ENCODE measurements at places on chromosomes 16 and 17.

DNA sequence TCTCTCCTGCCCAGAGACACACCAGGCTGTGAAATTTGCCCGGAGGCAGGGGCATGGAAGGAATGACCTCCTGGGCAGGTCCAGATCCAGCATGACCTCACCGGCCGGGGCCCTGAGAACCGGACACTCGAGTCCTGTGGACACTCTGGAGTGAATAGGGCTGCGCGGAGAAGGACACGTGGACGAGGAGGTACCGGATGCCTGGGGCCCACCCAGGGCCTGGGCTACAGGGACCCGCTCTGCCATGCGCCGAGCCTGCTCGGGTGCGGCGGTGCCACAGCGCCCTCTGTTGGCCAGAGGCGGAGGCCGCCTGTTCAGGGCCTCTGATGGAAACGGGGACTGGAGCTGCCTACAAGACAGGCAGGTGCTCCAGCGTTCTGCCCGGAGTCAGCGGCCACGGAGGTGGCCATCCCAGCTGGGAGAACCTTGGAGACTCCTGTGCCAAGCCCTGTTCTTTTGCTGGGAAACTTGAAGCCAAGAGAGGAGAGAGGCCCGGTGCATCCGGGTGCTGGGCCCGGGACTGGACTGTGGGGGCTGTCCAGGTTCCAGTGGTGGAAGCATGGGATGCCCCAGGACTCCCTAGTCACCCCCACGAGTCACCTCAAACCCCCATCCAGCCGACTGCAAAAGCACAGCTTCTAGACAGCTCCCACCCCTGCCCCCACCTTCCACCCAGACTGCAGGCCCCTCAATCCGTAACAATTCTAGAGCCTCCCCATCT, 19.3 kb upstream of the NXPH3 start:
- DNase-seq = peak; percentile 31

DNA sequence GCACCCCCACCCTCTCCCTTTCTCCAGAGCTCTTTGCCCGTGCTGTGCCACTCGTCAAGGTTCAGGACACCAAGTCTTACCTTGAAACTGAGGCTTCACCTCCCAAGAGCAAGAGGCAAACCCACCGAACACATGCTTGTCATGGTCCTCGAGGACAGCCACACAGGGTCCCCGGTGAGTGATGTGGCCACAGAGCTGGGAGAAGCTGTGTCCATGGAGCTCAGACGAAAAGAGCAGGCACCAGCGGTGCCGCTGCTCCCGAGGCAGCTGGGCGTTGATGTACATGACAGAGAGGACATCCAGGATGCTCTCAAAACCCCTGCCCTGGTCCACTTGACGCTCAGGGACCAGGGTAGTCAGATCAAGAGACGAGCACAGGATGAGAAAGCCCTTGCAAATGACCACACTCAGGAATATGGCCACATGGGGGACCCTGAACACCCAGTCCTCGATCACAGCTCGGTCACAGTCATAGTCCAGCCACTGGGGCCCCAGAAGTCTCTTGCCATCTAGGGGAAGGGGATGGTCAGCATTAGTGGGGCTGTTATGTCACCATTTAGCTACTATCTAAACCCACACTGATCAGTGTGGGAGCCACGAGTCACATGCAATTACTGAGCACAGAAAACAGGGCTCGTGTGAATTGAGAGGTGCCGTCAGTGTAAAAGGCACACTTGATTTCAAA, 17.8 kb downstream of the MEAK7 start:
- DNase-seq = no peak

GRCh38 chr17:35732806-35733136, 1.3 kb downstream of the RASL10B start:
- no peak for DNase-seq

DNA sequence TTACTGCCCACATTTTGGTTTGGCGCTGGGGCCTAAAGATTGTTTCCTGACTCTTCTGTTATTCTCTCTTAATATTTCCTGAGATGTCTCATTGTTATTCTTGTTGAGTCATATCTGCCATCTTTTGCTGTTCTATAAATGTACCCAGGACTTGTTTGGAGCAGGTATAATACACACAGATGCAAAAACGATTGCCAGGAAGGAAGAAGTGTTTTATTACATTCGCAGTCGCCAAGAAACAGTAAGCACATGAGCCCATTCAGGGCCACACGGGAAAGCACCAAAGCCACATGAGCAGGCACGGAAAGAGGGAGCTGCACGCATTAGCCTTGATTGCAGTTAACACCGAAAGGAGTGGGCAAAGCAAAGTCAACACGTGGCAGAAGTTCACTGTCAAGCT, 70.2 kb downstream of the ARHGAP44 start:
- DNase-seq = no peak

DNA sequence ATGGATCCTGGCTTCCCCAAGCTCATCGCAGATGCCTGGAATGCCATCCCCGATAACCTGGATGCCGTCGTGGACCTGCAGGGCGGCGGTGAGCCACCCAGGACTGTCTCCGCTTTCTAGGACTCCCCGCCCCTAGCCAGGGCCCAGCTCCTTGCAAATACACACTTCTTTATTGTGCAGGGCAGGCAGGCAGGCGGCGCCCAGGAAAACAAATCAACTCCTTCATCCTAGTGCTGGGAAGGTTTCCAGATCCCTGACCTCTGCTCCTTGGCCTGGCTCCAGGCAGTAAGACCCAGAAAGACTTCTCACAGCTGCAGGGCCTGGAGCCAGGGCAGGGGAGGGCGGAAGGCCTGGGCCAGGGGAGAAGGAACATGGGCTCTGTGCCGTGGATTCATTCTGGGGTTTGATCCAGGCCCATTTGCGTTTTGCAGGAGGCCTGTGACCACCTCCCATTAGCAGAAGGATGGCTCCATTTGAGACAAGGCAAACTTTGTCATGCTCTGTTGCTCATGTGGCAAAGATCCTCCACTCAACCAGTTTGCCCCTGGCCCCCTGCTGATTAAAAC, 6.0 kb upstream of the LPCAT2 start:
- DNase-seq = peak; percentile 91

- DNase-seq = no peak
These were observed 9.9 kb downstream of the CMTM2 start for GRCh38 chr16:66588981-66589713.

GRCh38 chr17:36602030-36602748, 806 bp downstream of the MRM1 start:
- DNase-seq = no peak

DNA sequence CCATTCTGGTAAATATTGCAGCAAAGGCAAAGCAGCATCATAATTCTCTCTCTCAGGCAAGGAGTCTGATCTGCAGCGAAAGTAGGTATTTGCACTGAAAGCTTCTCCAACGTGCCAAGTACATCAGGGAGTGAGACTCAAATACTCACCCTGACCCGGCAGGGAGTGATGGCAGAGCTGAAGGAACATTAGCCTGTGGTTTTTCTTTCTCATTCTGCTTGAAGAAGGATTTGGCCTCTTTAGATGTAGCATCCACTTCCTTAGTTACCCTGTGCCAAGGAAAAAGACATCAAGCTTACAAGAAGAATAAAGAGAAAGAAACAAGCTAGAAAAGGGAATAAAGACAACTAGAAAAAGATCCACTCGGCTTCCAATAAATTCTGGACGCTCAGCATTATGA, 38.4 kb downstream of the CFDP1 start:
- DNase-seq = peak; percentile 22

DNA sequence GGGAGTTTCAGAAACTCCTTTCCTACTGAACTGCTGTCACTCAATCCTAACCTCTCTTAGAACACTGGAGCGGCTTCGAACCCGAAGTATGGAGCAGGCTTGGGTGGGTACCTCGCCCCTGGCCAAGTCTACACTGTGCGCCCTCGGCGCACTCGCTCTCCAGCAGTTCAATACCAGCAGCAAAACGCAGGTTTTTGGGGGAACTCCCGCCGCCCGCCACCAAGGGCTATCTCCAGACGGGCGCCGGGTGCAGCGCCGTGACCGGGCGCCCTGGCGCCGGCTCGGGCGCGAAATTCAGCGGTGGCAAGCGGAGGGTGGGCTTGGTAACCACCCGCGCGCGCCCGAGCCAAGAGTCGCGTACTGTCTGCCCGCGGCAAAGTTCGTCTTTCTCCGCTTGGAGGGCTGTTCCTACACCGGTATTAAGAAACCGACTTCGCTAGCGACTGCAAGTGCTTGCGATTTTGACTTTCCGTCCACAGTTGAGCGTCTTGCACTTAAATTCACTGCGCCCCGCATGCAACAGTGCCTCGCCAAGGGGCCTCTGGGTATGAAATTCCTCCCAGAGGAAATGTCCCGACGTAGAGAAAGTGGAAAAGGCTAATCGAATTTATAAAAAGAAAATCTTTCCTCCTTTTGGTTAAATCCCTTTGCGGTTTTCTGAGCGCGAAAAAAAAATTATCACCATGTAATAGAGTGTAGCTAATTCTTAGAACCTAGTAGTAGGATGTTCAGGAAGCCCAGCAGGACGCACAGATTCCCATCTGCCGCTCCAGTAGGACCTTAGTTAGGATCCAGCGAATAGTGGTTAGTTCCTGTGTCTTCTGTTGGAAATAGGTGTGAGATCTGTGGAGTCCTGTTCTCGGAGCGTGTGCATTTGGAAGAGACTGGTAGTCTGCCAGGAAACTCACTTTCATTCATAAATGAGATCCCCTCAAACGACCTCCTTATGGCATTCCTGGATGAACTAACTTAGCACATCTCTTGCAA, 5.0 kb upstream of the SALL1 start:
- no peak for DNase-seq

DNA sequence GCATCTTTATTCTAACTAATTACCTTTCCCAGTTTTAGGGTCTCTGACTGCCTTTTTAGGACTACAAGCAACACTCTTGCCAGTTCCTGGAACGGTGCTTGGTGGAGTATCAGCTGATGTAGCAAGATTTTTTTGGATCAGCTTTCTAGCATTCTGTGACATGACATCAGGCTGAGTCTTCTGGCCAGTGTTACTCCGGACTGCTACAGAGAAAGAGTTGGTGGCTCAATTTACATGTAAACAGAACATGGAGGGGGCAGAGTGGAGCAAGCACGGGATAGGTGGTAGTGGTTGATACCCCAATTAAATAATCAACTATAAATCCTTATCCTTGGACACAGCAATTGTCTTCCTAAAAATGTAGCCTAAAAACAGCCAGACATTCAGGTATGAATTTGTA, 10.6 kb upstream of the ARL6IP1 start:
- DNase-seq = no peak

- DNase-seq = no peak
These were observed 57.6 kb downstream of the VMP1 start for GRCh38 chr17:59765038-59765437.

GRCh38 chr17:46818929-46819859, 702 bp upstream of the WNT3 start:
- no peak for DNase-seq

- DNase-seq = no peak
These were observed 100.5 kb upstream of the NETO2 start for GRCh38 chr16:47244206-47244605.

DNA sequence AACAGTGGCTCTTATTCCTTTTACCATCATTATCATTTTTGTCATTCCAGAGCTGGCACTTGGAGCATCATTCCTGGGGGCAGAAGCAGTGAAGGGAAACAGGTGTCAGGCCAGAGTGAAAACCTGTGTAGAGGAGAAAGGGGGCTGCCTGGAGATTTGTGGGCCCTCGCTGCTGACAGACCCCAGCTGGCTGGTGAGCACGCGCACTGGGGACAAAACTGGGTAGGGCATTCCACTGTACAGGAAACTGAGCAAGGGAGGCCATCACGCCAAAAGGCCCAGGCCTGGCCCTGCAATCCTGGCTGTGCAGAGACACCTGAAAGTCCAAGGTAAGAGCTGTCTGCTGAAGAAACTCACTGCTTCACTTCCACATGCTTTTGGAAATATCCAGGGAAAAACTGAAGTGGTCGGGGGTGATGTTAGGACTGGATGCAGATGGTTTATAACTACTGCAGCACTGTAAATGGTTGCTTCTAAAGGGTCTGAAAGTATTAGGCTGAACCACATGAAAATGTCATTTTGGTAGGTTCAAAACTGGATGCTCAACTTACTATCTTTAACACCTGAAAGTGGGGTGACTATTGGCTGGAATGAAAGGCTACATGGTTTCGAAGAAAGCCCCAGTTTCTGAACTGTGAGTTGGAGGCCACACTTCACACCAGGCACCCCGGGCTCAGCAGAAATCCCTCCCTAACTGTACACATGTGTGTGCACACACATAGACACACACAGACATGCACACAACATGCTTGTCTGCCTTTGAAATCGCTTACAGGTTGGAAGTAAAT, 225.0 kb downstream of the C16orf78 start:
- no peak for DNase-seq

GRCh38 chr16:88057656-88058055, 106.4 kb downstream of the BANP start:
- DNase-seq = no peak

GRCh38 chr16:8943966-8944759, 19.5 kb downstream of the USP7 start:
- no peak for DNase-seq

DNA sequence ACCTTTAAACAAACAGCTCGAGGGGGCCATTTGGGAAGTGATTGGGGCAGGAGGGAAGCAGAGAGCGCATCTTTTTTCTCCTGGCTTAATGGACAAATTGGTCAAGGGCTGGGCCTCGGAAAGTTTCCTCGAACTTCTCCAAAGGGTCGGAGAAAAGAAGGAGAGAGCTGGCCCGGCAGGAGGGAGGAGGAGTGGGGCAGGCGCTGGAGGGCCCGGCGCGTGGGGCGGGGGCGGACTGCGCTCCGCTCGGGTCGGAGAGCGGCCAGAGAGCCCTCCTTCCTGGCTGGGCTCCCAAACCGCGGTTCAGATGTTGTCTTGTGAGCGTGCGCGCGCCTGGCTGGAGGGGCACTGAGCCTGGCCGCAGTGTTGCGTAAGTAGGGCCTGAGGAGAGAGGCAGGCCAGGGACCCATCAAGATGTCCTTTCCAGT, 1.2 kb downstream of the MMP2 start:
- peak; percentile 82 for DNase-seq

DNA sequence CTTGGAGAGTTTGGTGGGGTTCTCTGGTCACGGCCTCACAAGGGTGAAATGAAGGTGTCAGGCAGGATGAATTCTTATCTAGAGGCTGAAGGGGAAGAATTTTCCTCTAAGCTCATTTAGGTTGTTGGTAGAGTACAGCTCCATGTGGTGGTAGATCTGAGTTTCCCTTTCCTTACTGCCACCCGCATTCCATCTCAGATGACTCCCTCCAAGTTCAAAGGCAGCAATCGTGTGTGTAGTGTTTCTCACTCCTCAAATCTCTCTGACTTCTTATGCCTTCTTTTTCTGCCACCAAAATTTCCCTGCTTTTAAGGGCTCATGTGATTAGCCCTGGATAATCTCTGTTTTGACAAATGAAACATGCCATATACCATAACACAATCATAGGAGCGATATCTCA, 135.5 kb upstream of the MYOCD start:
- no peak for DNase-seq

Data from astrocyte of the cerebellum (primary cell).